Neural crest cell (in vitro differentiated cells): ENCODE measurements at places on chromosomes 7 and 10. TPM values are rescaled to one million over a fixed set of nuclear protein-coding genes. Genes with fewer than 3 reads are reported as not detected.

- no peak for DNase-seq
Measured at GRCh38 chr7:30869794-30870611, 41.6 kb upstream of the AQP1 start.

- no peak for DNase-seq
Measured at GRCh38 chr7:108059526-108059925, 56.6 kb upstream of the LAMB1 start.

DNA sequence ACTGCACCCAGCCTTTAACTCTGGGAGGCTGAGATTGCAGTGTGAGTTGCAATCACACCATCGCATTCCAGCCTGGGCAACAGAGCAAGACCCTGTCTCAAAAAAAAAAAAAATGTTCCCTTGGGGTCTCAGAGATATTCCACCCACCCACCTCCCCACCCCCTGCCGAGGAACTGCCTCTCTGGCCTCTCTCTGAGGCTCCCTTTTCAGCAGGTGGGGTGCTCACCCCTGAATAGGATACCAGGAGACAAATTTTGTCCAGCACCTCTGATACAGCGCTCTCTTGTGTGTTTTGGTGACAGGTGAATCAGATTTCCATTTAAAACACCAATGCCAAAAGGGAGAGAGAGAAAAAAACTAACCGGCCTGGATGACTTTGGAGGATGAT lies 92.6 kb upstream of the KIF5B start:
- DNase-seq, result no peak

DNA sequence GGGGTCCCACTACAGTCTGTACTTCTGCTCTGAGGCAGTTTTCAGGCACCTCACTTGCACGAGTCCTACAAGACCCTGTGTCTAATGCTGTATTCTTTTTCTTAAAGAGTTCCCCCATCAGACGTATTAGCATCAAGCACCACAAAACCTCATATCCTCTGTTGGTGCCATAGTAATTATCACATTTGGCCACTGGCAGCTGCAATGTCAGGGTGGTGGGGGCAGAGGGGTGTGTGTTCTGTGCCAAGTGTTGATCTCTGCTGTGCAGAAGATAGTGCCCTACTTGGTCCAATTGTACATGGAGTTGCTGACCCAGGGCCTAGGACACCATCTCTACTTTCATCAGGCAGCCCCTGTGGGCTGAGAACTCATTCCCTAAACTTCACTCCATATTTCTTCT lies 20.0 kb upstream of the JAZF1 start:
- DNase-seq, result no peak

DIP2C gene
- total RNA-seq, result 21.7 and 22.7 TPM in 2 replicates

- DNase-seq, result no peak
Measured at GRCh38 chr10:5965266-5965665, 12.1 kb downstream of the IL15RA start.

CALCR gene
- 0.07 TPM in 1 of 2 replicates, not detected in the other for total RNA-seq

- DNase-seq, result no peak
Measured at GRCh38 chr10:28387140-28387539, 84.3 kb upstream of the MPP7 start.
